ENCODE measurements at places on chromosomes 13 and 19.
A peak's percentile ranks its signal among the peaks of the same experiment; 100 is the strongest.

GRCh38 chr13:39318161-39318560 is 279.9 kb downstream of the NHLRC3 start:
- no peak for DNase-seq

DNA sequence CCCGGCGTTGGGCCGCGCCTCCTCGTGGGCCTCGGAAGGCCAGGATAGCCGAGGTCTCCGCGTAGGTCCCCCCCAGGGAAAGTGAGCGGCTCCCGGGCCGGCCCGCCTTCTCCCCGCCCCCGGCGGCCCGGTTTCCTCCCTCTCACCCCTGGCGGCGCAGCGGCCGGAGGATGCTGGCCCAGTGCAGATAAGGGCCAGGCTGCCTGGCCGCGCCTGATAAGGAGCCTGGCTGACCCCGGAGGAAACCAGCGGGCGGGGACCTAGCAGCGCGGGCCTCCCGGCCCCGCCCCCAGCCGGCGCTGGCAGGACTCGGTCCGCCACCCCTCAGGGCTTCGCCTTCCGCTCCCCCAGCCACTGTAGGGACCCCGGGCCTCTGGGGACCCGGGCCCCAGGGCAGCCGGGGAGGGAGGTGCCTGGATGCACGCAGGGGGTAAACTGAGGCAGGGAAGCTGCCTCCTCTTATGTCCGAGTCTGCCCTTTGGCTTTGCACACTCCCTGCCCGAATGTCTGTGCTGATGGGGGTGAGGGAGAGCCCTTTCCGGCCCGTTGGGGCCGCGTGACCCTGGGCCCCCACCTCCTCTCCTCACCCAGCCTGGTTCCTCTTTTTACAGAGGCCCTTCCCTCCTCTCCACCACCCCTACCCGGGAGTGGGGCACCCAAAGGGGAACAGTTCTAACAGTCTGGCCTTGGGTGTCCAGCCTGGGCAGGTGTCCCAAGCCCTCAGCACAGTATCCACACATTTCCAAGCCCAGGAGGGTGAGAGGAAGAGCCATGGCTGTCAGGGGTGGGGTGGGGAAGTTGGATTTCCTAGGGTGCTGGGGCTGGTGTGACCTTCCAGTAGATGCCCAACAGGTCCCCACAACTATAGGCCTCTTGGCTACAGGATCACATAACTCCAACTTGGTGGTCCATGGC is at the start of gene LYL1:
TSS of gene LYL1 (minus strand) at position 193 of the 915 bp plus-strand sequence. CDS start 1,687 bp downstream, outside the sequence.
- DNase-seq: peak; percentile 26

- DNase-seq: no peak
Measured at GRCh38 chr13:106433066-106433465, 102.4 kb downstream of the EFNB2 start.

- no peak for DNase-seq
Measured at GRCh38 chr13:69556540-69557196, 551.0 kb upstream of the ATXN8OS start.

- no peak for DNase-seq
Measured at GRCh38 chr13:31929031-31929770, 102.4 kb upstream of the FRY start.

DNA sequence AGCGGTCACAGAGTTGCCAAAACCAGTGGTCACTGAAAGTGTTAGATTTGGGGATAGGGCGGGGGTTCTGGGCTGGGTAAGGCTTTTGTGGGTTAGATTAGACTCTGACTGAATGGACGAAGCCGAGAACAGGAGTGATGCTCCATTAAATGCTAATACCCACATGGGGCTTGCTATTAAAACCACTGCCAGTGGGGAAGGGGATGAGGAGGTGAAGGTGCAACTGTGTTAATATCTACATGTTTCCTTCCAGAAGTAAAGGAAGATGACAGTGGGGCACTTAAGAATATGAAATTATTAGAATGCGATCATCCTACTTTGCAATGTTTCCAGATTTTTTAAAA is 573 bp upstream of the ZNF614 start:
- DNase-seq: no peak

- no peak for DNase-seq
Measured at GRCh38 chr19:2633693-2634075, 68.8 kb downstream of the GNG7 start.

DNA sequence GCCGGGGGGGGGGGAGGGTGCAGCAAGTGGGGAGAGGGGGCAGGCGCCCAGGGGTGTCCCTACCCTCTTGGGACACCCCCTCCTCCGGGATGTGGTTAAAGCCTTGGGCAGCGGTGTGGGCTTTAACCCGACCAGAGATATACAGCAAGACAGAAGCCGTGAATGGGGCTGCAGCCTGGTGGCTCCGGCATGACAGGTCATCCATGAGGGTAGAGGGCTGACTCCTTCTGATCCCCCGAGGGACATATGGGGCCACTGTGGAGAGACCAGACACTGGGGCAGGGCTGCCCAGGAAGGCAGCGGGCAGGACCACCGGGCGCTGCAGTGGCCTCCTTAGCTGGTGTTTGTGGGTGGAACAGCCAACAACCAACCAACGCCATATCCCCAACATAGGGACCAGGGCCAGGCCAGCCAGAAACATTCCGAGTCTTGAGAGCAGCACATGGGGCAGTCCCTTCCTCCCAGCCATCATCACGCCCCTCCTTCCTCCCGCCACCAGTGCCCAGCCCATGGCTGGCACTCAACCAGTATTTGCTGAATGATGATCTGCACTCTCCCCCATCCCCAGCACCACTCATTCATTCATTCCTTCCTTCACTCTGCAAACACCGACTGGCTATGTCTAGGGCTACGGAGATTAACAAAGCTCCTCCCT is 18.2 kb downstream of the ELAVL1 start:
- DNase-seq: no peak

- no peak for DNase-seq
Measured at GRCh38 chr19:30457484-30457883, 85.3 kb downstream of the ZNF536 start.

DNA sequence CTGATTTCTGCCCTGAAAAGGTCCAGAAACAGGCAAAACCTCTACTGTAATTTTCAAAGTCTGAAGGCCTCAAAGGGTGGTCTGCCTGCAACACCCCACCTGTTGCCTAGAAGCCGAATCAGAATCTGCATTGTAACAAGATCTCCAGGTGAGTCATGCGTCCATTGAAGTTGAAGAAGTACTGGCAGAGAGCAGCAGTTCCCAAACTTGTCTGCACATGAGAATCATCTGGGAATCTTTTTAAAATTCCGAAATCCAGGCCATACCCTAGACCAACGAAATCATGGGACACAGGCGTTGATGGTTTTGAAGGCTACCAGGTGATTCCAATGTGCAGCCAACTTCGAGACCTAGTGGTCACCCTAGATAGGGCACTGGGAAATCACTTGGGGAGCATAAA is 16.0 kb upstream of the CLN5 start:
- DNase-seq: no peak

DNA sequence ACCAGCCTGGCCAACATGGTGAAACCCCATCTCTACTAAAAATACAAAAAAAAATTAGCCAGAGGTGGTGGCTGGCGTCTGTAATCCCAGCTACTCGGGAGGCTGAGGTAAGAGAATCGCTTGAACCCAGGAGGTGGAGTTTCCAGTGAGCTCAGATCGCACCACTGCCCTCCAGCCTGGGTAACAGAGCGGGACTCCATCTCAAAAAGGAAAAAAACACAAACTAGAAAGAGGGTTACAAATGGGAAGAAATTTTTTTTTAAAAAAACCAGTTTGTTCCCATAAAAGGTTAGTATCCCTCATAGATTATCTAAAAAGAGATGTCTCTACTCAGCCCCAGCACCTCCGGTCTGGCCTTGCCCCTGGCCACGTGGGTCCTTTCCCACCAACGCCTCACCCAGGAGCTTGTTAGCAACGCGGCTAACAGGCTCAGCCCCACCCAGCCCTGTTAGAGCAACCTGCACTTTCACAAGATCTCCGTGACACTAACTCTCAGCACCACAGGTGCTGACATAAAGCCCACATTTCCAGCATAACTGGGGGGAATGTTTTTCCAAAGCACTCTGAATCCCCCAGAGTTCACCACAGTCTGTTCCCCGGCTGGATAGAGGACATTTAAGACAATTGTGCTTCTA is 4.3 kb downstream of the DMKN start:
- peak; percentile 32 for DNase-seq

DNA sequence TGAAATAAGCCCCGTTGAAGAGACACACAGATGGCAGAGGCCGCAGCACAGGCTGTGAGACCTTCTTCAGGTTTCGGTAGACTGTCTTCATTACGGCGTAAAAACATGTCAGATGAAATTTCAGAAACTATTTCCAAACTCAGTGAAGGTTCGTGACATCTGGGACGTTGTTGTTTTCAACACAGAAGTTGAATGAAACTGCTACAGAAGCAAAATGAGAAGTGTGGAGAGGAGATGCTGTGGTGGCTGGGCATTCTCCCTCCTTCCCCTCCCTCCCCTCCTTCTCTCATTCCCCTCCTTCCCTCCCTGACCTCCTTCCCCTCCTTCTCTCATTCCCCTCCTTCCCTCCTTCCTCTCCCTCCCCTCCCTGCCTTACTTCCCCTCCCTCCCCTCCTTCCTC is 113.6 kb downstream of the ATP11A start:
- DNase-seq: no peak

DNA sequence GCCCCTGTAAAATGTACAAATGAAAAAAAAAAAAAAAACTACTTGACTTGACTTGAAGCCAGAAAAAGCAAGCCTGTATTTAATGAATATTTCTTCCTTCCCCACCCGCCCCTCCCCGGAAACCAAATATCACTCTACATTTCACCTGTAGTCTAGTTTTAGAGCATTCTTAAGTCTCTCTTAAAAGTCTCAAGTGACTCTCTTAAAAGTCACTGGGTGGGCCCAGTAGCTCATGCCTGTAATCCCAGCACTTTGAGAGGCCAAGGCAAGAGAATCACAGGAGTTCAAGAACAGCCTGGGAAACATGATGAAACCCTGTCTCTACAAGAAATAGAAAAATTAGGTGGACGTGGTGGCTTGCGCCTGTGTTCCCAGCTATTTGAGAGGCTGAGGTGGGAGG is 72.0 kb downstream of the TSC22D1 start:
- no peak for DNase-seq

DNA sequence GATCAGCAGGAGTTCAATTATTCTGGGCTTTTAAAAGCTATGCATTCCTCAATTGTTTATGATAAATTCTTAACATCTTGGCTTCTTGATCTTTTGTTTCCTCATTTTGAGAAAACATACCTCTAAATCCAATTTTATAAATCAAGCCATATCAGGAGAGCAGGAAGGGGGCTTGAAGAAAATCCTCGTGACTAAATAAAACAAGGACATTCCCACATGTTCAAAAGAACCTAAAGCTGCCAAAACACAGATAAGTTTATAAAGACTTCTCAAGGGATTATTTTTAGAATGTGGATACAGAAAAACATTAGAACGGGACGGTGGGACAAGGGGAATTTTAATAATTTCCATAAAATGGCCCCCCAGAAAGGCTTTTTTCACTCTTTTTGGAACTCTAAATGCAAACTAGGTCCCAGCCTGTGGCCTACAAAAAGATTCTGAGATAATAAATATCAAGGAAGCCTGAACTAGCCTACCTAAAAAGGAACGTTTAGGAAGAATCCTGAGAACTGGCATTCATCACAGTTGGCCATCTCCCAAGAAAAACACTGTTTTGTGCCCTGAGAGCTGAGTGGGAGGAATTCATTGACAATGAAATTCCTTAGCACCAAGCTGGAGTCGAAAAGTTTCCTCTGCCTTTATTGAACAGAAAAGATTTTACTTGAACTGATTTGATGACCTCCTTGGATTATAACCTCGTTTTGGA is 30.1 kb downstream of the ZAR1L start:
- DNase-seq: no peak

DNA sequence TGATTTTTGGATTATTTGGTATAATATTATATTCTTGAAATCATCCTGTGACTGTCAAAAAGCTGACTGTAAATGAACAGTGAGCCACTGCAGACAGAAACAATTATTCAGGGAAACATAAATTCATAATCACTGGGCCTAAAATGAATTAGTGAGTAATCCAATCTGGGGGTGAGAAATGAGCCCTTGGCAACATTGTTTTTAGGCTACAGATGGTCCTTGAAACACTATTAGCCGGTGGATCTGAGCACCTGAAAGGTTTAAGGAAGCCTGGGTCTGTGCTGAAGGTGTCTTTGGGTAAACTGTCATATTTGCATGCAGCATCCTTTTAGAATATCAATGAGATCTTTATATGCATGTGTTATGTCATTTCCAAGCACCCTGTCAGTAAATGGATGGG is 290.7 kb downstream of the ATP8A2 start:
- no peak for DNase-seq

GRCh38 chr13:80340651-80341100 is 250 bp downstream of the SPRY2 start:
- no peak for DNase-seq

GRCh38 chr13:45219123-45219891 is 18.5 kb upstream of the KCTD4 start:
- DNase-seq: no peak

- DNase-seq: no peak
Measured at GRCh38 chr13:23735329-23735728, 153.9 kb downstream of the MIPEP start.

DNA sequence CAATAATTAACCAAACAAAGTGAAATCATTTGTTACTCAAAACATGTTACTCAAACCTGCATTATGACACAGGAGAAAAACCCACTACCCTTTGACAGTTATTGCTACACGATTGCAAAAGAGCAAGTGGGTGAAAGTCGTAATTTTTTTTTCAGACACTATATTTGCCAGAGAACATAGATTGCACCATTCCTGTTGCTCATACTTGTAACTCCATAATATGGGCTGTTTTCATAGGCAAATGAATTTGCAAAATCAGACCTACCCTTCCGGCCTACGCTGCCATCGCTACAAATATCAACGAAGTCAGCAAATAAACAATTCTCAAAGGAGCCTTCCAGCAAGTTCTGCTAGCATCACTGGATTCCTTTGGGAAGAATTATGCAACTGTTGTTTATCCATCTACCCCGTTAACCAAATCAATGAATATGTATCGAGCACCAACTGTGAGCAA is 396.5 kb downstream of the IRS2 start:
- DNase-seq: no peak

- no peak for DNase-seq
Measured at GRCh38 chr13:76846363-76846762, 39.8 kb downstream of the KCTD12 start.

DNA sequence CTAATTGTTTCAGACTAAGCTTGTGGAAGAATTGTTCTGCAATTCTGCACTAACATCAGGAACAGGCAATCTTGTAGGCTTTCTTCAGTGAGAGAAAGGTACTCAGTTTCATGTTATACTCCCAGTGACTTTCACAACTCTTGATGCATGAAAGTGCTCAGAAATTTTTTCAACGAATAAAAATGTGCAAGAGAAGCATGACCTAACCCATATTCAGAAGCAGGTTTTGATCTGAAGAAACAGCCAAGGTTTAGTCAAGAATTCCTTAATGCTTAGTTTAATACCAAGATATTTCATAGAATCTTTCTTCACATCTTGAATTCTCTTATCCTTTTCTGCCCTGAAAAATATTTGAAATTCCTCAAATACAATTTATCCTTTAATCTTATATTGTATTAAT is 197.2 kb upstream of the CSNK1A1L start:
- no peak for DNase-seq

- no peak for DNase-seq
Measured at GRCh38 chr19:33774751-33775150, 21.9 kb upstream of the KCTD15 start.

DNA sequence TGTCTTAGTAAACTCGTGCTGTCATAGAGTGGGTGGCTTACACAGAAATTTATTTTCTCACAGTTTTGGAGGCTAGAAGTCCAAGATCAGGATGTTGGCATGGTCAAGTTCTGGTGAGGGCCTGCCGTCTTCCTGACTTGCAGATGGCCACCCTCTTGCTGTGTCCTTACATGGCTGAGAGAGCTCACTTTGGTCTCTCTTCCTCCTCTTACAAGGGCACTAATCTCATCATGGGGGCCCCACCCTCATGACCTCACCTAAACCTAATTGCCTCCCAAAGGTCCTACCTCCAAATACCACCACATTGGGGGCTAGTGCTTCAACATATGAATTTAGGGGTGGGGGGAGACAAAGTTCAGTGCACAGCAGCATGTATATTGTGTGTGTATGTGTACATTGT is 14.3 kb upstream of the GPR18 start:
- DNase-seq: no peak

All from stimulated activated naive CD4-positive, alpha-beta T cell (primary cell).